ENCODE measurements at places on chromosomes 7 and 10.

GRCh38 chr7:37118004-37118403 lies 330.7 kb downstream of the ELMO1 start:
- DNase-seq = no peak

DNA sequence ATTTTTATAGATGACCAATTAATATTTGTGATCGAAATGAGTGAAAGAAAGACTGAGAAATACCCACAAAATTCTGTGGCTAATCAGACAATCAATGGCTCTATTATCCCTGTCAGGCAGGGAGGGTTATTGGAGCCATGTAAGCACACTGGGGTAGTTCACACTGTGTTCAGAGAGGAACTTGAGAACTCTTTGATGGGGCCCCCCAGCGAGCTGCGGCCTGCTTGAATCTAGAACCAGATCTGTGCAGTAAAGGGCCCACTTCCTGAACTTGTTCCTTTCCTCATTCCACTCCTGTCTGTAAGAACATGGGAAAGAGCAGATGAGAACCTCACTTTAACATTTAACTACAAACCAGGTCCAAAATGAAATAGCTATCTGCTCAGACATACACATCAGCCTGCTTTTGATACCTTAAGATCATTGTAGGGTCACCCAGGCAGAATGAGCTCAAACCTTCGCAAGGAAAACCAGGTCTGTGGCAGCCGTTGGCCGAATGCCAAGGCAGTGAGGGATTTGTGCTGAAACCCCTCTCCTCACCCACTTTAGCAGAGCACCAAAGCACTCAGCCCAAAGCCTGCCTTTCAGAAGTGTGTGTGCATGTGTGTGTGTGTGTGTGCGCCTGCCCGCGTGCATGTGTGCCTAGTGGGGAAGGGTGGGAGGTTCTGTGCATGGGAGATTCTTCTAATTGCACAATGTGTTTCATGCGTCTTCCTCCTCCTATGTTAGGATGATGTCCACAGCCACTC lies 365.6 kb upstream of the MGMT start:
- DNase-seq = no peak

DNA sequence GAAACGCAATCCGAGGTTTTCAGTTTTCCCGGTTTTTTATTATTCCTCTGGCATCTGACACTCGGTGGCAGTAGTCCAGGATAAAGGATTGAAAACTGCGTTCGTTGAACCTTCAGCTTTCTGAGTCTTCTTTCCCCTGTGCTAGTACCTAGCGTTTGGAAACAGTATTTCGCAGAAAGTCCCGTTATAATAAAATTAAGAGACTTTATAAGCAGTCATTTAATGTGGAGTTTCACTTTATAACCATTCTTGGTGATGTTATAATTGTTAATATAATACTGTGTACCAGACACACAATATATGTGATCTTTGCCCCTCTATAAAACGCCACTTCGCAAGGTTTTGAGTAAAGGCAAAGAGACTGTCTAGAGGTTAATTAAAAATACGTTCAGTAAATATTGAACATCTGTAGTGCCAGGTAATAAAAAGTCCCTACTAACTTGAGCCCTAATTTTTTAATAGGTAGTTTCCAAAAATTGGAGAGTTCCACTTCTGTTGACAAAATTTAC lies 874 bp downstream of the CISD1 start:
- no peak for DNase-seq

- no peak for DNase-seq
Measured at GRCh38 chr10:77403761-77404160, 233.8 kb downstream of the KCNMA1 start.

- DNase-seq = no peak
Measured at GRCh38 chr7:100128637-100128963, 1.8 kb downstream of the MBLAC1 start.

- no peak for DNase-seq
Measured at GRCh38 chr10:51445588-51445987, 253.8 kb downstream of the CSTF2T start.

- no peak for DNase-seq
Measured at GRCh38 chr7:25989140-25989705, 162.8 kb upstream of the NFE2L3 start.

- no peak for DNase-seq
Measured at GRCh38 chr10:77700086-77700485, 62.5 kb upstream of the KCNMA1 start.

DNA sequence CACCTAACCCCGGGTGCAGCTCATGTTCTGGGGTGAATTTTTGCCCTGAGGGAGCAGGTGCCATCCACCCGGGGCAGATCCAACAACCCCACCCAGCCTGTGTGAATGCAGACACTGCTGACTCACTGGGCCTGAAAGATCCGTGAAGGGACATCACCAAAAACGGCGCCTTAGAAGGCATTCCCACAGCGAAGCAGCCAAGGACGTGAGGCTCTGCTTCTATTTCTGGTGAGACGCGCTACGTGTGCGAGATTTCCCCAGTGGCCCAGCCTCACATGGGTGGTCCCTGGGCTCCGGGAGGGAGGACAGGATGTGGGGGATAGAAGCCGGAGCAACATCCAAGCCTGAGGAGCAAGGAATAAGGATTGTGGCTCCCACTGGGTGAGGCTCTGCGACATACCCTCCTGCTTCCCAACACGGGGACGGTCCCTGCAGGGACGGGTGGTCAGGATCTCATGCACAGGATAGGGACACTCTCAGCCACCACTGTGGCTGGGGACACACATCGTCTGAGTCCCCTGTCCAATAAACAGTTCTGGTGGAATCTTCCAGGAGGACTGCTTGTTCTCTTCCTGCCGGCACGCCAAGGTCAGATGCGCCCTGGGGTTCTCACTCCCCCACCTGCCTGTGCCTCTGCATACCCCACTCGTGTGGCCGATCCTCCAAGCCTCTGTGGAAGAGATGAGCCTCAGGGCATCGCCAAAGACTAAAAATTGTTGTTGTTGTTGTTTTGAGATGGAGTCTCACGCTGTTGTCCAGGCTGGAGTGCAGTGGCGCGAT lies 70.2 kb downstream of the ZRANB1 start:
- no peak for DNase-seq

GRCh38 chr10:125102246-125102645 lies 58.1 kb downstream of the CTBP2 start:
- DNase-seq = peak; percentile 46

DNA sequence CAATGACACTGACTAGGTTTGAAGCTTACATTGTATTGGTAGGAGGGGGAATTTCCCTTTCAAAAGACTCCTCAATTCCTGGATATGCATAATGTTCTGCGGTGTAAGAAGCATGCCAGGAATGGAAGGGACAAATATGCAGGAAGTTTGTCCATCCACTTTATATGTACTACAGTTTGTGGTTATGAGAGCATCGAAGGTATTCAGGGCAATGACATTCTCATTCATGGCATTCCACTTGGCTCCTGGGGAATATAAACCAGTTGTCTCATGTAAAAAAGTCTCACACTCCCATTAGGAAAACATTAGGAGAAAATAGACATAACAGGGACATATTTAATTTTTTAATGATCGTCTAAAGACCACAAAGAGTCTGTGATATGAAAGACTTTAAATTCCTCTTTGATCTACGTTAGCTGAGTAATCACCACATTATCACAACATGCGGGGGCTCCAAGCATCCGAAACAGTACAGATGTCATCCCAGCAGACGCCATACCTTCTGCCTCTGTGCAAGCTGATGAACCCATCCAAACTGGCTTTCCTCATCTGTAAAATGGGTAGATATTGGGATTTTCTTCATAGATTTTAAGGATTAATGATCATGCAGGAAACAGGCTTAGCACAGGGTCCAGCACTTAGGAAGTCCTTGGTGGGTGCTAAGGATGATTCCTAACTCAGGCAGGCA lies 675.3 kb downstream of the INHBA start:
- DNase-seq = no peak

GRCh38 chr10:93186653-93187052 lies 113.0 kb downstream of the CYP26A1 start:
- no peak for DNase-seq

DNA sequence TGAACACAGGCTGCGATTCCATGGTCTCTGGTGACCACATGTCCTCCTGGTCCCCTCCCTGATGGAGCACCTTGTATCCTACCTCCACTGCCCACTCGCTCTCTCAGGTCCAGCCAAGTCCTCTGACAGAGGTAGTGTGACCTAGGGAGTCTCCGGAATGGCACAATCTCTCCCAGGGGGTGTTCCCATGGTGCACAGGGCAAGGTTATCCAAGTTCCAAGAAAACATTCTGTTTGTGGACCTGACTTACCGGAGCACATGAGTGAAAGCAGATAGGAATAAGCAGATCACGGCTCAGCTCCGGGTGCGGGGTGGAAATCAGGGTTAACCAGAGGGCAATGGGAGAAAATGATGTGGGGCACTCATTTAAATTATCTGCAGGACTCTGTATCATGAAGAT lies 45.8 kb upstream of the INSIG1 start:
- no peak for DNase-seq

DNA sequence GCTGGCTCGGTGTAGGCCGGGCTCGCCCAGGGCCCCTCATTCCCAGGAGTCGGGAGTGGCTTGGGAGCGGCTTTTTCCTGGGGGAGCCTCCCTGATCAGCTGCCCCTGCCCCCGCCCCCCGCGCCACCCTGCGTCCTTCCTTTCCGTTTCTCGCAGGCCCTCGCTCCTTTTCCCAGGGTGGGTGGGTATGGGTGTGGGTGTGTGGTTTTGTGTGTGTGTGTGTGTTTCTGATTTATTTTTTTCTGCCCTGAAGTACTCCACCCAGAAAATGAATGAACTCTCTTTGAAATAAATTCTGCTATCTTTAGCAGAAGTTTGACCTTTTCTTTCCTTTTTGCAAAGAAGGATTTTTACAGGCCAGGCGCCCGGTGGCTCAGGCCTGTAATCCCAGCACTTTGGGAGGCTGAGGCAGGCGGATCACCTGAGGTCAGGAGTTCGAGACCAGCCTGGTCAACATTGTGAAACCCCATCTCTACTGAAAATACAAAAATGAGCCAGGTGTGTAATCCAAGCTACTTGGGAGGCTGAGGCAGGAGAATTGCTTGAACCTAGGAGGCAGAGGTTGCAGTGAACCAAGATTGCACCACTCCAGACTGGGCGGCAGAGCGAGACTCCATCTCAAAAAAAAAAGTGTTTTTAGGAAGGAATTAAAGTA lies 30.0 kb upstream of the AP5Z1 start:
- DNase-seq = no peak

DNA sequence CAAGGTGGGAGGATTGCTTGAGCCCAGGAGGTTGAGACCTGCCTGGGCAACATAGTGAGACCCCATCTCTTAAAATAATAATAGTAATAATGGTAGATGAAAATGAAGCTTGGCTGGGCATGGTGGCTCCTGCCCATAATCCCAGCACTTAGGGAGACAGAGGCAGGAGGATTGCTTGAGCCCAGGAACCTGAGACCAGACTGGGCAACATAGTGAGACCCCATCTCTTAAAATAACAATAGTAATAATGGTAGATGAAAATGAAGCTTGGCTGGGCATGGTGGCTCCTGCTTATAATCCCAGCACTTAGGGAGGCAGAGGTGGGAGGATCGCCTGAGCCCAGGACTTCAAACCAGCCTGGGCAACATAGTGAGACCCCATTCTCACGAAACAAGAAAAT lies 49.5 kb upstream of the LMTK2 start:
- no peak for DNase-seq

All from AML-193 (cell line).